ENCODE measurements at places on chromosomes 4 and X.
A peak's percentile ranks its signal among the peaks of the same experiment; 100 is the strongest.

- no peak for DNase-seq
Measured at GRCh38 chr4:61451935-61452334, 251.8 kb downstream of the ADGRL3 start.

- DNase-seq = no peak
Measured at GRCh38 chrX:81489987-81490386, 288.1 kb downstream of the SH3BGRL start.

- DNase-seq = no peak
Measured at GRCh38 chr4:176451443-176451842, 131.7 kb downstream of the SPCS3 start.

GRCh38 chrX:11970578-11971359 lies 167.5 kb upstream of the FRMPD4 start:
- DNase-seq = no peak

DNA sequence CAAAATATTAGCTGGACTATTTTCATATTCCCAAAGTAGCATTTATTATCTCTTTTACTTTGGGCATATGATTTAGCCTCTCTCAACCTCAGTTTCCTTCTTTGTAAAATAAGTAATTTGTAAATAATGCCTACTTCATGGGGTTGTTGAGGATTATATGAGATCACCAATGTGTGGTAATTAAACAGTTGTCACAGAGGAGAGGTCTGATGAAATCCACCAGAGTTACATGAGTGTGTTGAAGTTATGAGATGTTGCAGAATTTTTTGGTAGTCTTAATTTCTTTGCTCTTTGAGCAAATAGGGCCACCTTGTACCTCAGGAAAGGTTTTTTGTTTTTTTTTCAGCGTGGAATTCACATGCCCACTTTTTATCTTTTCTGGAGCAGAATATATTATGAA lies 1.4 kb downstream of the COX7B start:
- no peak for DNase-seq

DNA sequence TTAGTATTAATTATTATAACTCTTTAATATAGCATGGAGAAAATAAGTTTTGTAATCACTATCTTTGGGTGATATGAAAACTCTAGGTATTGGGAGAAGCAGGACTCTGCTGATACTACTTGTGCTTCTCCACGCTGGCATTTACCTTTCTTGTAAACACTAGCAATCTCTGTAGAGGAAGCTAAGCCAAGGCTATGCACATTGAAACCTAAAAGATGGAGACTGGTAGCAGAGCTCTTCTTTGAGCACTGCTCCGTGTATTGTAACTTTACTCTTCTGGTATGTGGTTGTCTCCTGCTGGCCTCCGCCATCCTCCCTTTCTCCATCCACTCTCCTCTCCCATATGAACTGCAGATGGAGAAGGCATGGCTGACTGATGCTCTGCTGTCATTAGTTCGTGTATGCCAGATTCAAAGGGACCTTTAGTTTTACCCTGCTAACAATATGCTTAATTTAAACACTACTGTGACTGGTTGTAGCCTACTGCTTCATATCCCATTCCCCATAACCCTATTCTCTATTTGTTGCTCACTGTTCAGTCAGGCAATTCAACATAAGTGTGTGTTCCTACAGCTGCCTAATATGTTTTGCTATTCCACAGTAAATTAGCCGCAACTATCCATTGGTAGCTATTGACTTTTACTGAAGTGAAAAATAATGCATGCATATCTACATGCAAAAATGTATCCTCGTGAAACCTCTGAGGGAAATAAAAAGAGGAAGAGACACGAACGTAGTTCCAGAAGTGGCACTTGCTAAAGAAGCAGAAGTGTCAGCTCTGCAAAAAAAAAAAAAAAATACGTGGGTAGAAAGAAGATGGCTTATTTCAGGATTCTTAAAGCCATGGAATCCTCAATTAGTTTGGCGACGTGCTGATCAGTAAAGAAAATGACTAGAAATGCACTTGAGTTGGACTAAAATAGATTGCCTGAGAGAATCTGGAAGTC lies 55.6 kb upstream of the CCSER1 start:
- DNase-seq = no peak

DNA sequence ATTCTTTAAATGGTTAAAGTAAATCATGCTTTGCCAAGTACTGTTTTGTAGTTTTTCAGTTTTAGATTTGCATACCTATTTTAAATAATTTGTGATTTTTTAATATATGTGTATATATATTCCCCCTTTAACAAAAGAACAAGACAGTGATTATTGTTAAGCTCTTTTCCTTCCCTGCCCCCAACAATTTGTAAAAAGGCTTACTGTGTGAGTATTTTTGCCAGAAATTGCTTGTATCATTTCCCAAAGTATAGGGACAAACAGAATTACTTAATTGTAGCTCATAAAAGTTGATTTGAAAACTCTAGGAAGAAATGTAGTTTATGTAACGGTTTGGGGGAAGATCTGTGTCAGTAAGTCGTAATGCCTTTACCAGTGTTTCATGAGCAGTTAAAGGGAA lies 19.0 kb downstream of the CPEB2 start:
- no peak for DNase-seq

GRCh38 chr4:75434105-75434504 lies 80.1 kb downstream of the RCHY1 start:
- DNase-seq = no peak

- no peak for DNase-seq
Measured at GRCh38 chr4:8710946-8711345, 118.4 kb downstream of the CPZ start.

DNA sequence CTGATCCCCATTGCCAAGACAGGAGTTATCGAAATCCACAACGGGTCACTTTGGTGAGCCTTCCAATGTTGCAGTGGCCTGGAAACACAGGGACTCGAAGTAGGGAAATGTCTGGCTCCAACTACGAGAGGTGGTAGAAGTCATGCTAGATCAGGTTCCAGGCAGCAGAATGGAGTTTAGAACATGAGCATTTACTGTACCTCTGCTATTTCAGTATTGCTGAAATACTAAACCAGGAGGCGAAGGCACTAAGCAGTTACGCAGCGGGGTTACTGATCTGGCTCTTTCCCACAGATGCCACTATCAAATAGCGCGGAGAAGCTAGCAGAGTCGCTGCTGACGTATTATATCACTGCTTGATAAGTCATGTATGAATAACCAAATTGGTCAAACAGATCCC lies 56.3 kb downstream of the PTCHD1 start:
- DNase-seq = no peak

GRCh38 chr4:188031751-188032150 lies 36.2 kb downstream of the ZFP42 start:
- DNase-seq = no peak

DNA sequence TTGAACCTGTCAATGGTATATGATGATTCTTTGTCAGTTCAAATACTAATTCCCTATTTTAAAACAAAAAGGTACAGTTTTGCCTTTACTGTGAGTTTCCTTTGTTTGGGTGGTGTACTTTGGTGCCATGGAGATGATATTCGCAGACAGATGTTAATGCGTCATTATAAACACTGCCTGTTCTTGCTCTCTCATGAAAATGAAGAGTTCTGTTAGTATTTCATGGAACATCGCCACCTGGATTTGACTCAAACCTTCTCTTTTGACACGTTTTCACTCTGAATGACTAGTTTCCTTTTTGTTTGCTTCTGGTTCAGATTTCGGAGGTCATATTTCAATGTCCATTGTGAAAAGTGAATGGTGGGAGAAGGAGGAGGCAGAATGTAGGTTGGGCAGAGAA lies 6.9 kb upstream of the CTSO start:
- no peak for DNase-seq

GRCh38 chr4:71587995-71588394 lies 195.9 kb downstream of the GC start:
- DNase-seq = no peak

- no peak for DNase-seq
Measured at GRCh38 chr4:95289028-95289634, 259.6 kb downstream of the UNC5C start.

- DNase-seq = no peak
Measured at GRCh38 chrX:19372547-19373331, 29.0 kb downstream of the PDHA1 start.

- DNase-seq = no peak
Measured at GRCh38 chrX:104430072-104430741, 135.8 kb upstream of the IL1RAPL2 start.

DNA sequence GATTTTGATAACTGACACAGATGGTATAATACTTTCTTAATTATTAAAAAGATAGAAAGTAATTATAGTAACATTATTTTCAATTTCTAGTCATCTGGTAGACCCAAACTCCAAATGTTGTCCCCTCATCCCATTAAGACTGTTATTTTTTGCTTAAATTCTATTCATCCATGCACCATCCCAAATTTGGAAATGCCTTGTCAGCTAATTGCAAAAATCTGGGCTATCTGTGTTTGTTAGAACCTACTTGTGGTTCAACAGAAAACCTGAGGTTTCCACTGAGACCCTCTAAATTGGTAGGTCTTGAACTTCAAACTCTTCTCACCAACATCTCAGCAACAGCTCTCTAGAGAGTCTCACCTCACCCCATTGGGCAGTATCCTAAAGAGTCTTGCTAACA lies 172.2 kb upstream of the ADGRL3 start:
- DNase-seq = no peak

GRCh38 chr4:5125321-5125720 lies 74.0 kb downstream of the STK32B start:
- DNase-seq = peak; percentile 31

DNA sequence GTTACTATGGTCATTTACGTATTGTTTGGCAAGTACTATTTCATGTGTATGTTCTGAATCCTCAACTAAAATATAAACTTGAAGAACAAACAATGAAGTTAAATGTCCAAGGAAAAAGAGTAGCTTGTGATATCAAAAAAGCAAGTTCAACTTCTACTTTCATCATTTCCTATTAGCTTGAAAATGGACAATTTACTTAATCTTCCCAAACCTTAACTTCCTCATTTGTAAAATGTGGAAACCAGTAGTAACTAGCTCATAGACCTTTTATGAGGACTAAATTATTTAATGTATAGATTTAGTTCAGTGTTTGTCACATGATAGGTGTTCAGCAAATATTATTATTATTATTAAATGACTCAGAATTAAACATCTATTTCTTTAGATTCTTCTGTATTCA lies 276.8 kb upstream of the TET2 start:
- DNase-seq = no peak

- peak; percentile 2 for DNase-seq
Measured at GRCh38 chrX:43559644-43560043, 96.5 kb upstream of the MAOA start.

- no peak for DNase-seq
Measured at GRCh38 chrX:120242813-120243212, 7.8 kb upstream of the ZBTB33 start.

DNA sequence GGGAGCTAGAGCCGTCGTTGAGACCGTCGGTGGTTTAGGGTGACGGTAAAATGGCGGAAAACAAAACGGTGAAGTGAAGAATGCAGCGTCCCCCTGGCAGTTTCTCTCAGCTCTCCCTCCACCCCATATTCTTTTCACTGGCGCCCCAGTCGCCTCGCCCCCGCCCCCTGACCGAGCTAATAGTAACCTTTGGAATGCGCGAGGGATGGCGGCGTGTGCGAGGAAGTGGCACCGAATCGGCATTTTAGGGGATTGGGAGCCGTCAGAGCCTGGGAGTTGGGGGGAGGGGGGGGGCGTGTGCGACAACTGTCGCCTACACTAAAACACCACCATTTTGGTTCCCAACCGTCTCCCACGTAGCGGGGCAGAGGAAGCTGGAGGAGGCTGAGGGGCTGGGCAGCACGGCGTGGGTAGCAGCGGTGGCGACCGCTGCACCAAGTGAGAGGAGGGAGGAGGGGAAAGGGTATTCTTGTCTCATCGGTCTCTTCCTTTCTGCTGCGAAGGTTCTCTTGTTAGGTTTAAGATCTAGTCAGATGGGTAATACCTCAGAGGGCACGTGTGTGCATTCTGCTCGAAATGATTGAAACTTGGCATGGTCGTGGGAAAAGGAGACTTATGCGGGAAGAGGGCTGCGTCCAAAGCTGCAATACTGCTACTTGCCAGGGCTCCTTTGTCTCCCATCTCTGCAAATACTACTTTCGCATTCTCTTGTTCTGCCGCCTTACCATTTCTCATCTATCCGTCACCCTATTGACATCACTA lies 840 bp downstream of the ZNF711 start:
- DNase-seq = peak; percentile 17

- DNase-seq = no peak
Measured at GRCh38 chrX:101744085-101744484, 84.4 kb upstream of the ARMCX2 start.

GRCh38 chr4:55742655-55743202 lies 76.9 kb upstream of the EXOC1L start:
- DNase-seq = no peak

DNA sequence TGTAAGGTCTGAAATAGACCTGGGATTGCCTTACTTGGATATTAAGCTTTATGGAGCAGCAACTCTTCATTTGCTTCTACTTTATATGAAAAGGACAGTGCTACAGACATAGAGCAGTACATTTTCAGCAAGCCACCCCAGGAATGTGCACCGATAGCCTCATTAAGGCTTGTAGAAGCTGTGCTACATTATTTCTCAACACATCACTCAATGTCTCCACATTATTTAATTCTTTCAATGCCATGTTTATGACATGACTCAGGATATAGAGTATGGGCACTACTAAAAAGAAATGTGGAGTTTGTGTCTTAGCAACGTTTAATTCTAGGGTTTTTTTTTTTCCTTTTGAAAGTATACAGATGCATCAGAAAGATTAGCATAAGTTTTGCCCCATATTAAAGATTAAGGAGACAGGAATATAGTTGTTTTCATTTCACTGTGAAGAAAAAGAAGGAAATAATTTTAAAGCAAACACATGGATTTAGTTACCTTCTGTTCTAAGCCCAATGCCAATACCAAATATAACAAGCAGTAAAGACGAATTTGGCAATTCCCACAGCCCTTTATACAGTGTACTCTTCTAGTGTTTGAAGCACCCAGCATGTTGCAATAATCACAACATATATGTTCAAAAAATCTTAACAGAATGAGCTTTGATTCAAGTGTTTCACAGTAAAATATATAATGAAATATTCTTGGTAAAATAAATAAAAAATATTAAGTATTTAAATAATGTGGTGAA lies 2140.1 kb upstream of the AGA start:
- no peak for DNase-seq

DNA sequence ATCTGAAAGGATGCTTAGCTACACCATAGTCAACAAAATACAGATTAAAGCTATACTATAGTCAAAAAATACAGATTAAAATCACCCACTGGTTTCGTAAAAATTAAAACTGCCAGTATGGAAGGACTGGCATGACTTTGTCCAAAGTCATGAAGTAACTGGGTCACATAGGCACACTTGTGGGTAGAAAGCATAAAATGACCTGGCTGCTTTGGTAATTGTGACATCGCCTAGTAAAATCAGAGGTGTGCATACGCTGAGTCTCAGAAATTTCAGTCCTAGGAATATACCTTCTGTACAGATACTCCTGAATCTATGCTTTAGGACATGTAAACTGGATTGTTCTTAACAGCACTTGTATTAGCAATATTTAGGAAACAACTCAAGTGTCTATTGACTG lies 28.1 kb downstream of the CLNK start:
- DNase-seq = no peak

DNA sequence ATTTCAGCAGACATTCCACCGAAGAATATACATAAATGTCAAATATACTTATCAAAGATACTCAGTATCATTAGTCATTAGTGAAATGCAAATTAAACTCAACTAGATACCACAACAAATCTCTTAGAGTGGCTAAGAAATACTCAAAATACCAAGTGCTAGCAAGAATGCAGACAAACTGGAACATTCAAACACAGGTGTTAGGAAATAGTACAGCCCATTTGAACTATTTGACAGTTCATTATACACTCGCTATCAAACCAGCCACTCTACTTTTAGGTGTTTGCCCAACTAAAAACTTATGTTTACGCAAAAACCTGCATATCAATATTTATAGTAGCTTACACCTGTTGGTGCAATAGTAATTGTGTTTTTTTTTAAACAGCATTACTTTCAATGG lies 8.8 kb downstream of the ADAM29 start:
- DNase-seq = no peak

- DNase-seq = no peak
Measured at GRCh38 chrX:153848325-153848724, 18.0 kb upstream of the PDZD4 start.
